ENCODE measurements at places on chromosomes 2 and 18.

- DNase-seq: no peak
Observed at GRCh38 chr2:3222636-3223035, 155.0 kb downstream of the EIPR1 start.

- DNase-seq: no peak
Observed at GRCh38 chr18:46152436-46152807, 48.2 kb downstream of the HAUS1 start.

GRCh38 chr18:26875040-26875654, 9.6 kb upstream of the AQP4 start:
- DNase-seq: no peak

- no peak for DNase-seq
Observed at GRCh38 chr2:184729581-184729980, 131.3 kb downstream of the ZNF804A start.

GRCh38 chr2:139514951-139515350, 734.8 kb upstream of the NXPH2 start:
- DNase-seq: no peak

DNA sequence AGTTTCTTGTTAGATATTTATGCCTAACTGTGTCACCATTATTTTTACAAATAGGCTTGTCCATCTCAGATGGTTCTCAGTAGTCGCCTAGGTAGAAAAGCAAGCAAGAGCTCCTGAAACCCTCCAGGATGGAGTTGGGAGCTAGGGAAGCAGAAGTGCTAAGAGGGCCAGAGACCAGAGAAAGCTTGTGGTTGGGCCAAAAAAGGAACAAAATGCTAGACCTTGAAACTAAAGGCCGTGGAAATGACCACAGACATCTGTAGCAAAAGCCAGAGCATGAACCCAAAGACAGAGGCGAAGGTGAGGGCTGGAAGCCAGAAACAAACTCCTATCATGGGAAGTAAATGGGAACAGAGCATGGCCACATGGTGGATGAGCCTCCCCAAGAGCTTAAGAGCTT, 29.9 kb upstream of the RMDN2 start:
- DNase-seq: no peak

GRCh38 chr18:36843784-36844183, 14.9 kb downstream of the KIAA1328 start:
- no peak for DNase-seq

GRCh38 chr18:77052297-77052982, 80.1 kb downstream of the MBP start:
- no peak for DNase-seq

GRCh38 chr2:25323042-25323514, 18.6 kb downstream of the DNMT3A start:
- no peak for DNase-seq

DNA sequence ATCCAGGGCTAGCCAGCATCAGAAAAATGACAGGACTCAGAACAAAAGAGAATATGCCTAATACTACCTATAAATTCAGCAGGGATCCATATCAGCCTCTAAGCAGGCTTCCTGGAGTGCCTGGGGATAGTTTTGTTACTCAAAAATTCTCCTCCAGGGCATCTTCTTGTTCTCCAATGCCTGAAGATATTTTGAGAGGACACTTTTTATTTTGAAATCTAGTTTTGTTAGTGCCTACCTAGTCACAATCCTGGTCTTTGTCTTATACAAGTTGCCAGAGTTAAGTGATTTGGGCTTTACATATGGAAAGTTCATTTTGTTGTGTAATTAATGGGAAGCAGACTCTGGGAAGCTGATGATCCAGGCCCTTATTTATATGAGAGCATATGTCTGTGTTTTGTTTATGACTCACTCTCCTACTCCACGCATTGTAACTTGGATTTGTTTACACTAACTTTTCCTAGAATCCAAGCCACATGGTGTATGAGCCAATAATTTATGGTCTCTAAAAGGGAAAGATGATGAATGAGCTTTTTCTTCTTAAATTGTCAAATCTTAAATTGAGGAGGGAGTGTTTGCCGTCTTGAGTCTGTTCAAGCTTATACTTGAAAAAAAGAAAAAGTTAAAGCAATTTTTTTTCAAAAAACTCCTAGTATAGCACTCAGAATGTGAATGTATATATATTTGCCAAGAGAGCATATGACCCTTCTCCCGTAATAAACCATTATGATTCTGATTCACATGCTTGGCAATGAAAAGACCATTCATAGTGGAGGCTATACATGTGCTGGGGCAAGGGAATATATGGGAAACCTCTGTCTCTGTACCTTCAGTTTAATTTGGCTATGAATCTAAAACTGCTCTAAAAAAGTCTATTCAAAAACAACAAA, 370.3 kb downstream of the SETBP1 start:
- DNase-seq: peak; percentile 91

DNA sequence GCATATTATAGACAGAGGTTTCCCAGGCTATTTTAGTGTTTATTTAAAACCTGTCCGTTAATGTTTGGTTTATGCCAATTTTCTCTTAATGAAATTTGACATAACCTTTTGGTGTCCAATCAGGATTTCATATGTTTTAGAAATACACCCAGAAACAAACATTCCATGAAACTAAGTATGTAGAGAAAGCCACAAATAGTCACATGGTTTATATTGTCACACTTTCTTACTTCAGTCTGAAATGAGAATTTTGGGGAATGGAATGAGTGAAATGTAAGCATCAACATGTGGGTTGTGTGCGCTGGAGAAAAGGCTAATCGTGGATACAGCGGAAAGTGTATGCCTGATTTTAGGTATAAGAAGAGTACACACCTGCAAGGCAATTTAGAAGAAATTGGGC, 277.0 kb upstream of the RAB12 start:
- no peak for DNase-seq
